ENCODE measurements at places on chromosomes 1 and 21. TPM values are rescaled to one million over a fixed set of nuclear protein-coding genes. Genes with fewer than 3 reads are reported as not detected.

DNA sequence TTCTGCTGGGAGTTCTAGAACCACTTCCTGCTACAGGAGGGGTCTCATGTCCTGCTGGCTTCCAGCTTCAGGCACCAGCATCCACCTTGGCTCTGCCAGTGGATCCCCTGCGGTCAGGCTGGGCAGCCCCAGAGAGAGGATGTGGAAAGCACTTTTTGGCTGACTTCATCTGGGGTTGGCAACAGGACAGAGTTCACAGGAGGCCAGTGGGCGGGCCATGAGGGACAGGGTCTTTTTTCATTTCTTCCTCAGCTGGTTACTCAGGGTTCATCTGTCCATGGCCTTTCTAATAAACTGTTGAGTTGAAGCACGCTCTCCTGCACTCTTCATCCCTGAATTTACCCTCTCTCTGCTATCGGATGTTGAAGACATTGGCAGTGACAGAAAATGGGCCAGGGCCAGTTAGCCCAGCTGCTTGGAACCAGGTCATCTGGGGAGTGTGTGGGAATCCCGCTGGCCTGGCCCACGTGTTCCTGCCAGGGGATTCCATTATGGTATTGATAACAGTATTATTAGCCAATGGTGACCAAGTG, 45.2 kb downstream of the RPS6KA1 start:
- peak; percentile 39 for DNase-seq
- H3K36me3 ChIP-seq: peaks cover 27% of the 10 kb centered on the region
- H3K4me3 ChIP-seq: no peak overlapping the region
- H3K27me3 ChIP-seq: no peaks in the 10 kb centered on the region
- no peaks in the 10 kb centered on the region for H3K4me1 ChIP-seq

DNA sequence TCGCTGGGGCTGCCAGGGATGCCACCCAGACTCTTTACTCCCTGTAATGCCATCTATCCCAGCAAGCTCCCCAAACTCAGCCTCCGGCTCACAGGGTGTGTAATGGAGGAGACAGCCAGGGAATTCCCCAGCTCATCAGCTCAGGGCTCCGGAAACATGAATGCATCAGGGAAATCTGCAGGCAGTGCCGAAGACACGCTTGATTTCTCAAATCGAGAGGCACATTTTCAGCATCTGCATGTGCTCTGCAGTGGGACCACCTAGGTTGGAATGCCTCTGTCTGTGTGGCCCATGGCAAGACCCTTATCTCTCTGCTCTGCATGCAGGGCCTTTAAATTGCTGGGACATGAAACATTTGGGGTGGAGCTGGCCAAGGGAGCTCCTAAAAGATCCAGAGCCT, 170.1 kb downstream of the TRABD2B start:
- H3K4me1 ChIP-seq: no peaks in the 10 kb centered on the region
- no peak overlapping the region for H3K4me3 ChIP-seq
- no peaks in the 10 kb centered on the region for H3K36me3 ChIP-seq

- H3K36me3 ChIP-seq: no peaks in the 10 kb centered on the region
- H3K27me3 ChIP-seq: no peaks in the 10 kb centered on the region
- H3K27ac ChIP-seq: peak overlapping the region; percentile 97
- DNase-seq: no peak
Observed at GRCh38 chr1:161153176-161153575, 602 bp upstream of the UFC1 start.

GRCh38 chr21:39251326-39251725, 62.1 kb downstream of the BRWD1 start:
- no peak for DNase-seq
- no peaks in the 10 kb centered on the region for H3K27me3 ChIP-seq
- H3K4me1 ChIP-seq: peaks cover 12% of the 10 kb centered on the region

- no peak overlapping the region for H3K4me3 ChIP-seq
- H3K4me1 ChIP-seq: no peaks in the 10 kb centered on the region
- no peaks in the 10 kb centered on the region for H3K27me3 ChIP-seq
- no peaks in the 10 kb centered on the region for H3K36me3 ChIP-seq
- H3K27ac ChIP-seq: no peak overlapping the region
Observed at GRCh38 chr1:215104283-215104682, 21.7 kb downstream of the KCNK2 start.

DNA sequence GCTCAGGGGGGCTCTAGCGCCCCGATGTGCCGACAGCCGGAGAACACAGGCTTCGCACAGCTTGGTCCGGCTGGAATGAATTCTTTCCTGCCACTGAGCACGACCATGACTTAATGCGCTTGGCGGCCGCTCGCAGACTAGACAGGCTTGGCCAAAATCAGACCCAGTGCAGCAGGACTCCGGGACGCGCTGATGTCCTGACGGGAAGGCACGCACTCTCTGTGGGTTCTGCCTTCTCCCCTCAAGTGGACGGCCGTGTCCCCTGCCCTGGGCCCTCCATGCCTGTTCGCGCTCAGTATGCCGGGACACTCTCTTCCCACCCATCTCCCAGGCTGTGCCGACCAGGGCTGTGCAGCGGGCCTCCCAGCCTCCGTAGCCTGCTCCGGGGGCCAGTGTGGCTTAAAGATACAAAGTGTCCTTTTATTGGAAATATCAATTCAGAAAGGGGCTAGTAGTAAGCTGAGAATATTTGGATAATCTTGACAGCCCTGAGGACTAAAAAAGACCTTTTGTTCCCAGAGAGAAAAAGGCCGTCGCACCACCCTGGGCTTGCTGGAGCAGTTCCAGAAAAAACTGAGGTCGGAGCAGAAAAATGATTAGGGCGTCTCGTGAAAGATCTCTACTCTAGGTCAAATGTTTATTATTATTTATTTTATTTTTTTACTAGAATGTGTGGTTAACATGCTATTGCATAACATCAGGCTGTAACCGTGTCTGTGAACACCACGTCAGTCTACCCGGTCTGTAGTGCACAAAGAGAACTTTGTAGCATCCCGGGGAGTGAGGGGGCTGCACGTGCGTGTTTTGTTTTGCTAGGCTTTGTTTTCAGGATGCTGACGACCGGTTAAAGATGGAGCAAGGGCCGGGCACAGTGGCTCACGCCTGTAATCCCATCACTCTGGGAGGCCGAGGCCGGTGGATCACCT, 88.1 kb upstream of the ARHGEF16 start:
- no peaks in the 10 kb centered on the region for H3K27me3 ChIP-seq
- no peak overlapping the region for H3K4me3 ChIP-seq
- H3K4me1 ChIP-seq: no peaks in the 10 kb centered on the region
- no peak overlapping the region for H3K27ac ChIP-seq

GRCh38 chr1:85707267-85707989, 805 bp downstream of the ZNHIT6 start:
- H3K36me3 ChIP-seq: no peaks in the 10 kb centered on the region
- no peaks in the 10 kb centered on the region for H3K27me3 ChIP-seq
- no peak overlapping the region for H3K27ac ChIP-seq
- DNase-seq: no peak
- H3K4me1 ChIP-seq: peaks cover 11% of the 10 kb centered on the region

DNA sequence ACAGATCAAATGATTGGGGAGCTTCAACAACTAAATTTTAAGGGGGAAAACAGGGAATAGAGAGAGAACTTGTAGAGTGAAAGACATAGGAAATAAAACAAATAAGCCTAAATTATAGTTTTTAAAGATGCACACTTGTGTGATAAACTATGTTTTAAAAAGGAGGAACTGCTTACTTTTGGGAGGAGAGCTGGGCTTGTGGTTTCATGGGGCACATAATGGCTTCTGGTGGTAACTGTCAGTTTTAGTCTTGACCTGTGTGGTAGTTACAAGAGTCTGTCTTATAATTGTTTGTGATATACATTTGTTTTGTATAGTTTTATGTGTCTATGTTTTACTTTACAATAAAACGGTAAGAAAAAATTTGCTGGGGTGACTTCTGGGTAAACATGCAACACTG, 165.3 kb downstream of the COL24A1 start:
- no peak overlapping the region for H3K4me3 ChIP-seq
- H3K36me3 ChIP-seq: no peaks in the 10 kb centered on the region
- no peak for DNase-seq

- no peak overlapping the region for H3K27ac ChIP-seq
- no peaks in the 10 kb centered on the region for H3K36me3 ChIP-seq
- no peaks in the 10 kb centered on the region for H3K27me3 ChIP-seq
- DNase-seq: no peak
- no peak overlapping the region for H3K4me3 ChIP-seq
- H3K4me1 ChIP-seq: no peaks in the 10 kb centered on the region
Observed at GRCh38 chr1:63274371-63274770, 48.0 kb upstream of the FOXD3 start.

DNA sequence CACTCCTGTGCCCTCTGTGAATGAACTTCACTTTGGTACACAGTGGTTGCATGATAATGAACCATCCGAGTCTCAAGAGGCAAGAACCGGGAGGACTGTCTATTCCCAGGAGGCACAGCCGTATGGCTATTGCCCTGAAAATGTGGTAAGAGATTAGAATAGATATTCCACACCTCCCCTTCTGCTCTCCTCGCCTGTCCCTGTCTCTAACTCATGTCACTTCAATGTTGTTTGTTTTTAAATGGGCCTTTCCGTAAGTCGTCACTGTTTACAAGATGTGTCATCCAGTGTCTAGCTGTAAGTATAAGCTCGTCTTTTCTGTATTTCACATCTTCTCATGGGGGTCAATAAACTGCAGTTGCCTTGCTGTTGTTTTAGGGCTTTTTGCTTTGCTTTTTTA, 122.2 kb downstream of the PATJ start:
- H3K4me3 ChIP-seq: no peak overlapping the region
- DNase-seq: no peak
- no peaks in the 10 kb centered on the region for H3K27me3 ChIP-seq
- H3K36me3 ChIP-seq: no peaks in the 10 kb centered on the region
- H3K27ac ChIP-seq: no peak overlapping the region

DNA sequence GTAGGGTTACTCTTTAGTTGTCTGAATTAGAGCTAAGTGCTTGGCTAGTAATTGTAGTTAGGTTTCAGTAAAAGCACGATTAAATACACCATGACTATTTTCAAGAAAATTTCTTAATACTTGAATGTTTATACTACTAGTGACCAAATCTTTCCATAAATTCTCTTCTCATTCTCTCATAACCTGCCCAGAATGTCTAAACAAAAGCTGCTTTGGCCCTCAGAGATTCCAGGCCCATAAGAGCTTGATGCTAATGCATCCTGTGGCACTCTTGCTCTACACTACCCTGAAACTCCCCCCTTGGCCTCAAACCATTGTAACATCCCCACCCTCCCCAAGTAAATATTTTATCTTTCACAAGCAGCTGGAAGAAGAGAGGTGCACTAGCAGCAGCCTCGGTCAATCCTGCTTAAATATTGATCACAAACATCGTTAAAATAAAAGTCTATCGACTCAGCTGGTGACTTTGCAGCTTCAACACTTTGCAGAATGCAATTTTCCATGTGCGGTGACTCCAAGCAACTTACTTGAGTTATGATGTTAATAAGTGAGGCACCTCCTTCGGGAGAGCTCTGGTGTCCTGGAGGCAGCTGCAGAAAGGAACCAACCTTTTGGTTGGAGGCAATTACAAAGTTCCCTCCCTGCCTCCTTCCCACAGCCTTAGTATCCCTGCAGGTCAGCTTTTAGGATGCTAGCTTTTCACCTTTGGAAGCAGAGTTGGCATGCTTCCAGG, 315.6 kb upstream of the PLXNA2 start:
- H3K4me1 ChIP-seq: no peaks in the 10 kb centered on the region
- no peak overlapping the region for H3K4me3 ChIP-seq
- no peak overlapping the region for H3K27ac ChIP-seq
- H3K27me3 ChIP-seq: peaks cover 2% of the 10 kb centered on the region
- no peak for DNase-seq

GRCh38 chr1:57350610-57351009, 73.2 kb downstream of the DAB1 start:
- no peak overlapping the region for H3K4me3 ChIP-seq
- no peak for DNase-seq
- no peaks in the 10 kb centered on the region for H3K36me3 ChIP-seq
- no peak overlapping the region for H3K27ac ChIP-seq

- no peak overlapping the region for H3K4me3 ChIP-seq
- no peaks in the 10 kb centered on the region for H3K36me3 ChIP-seq
- H3K4me1 ChIP-seq: no peaks in the 10 kb centered on the region
- DNase-seq: no peak
- H3K27ac ChIP-seq: no peak overlapping the region
Observed at GRCh38 chr1:49686107-49686506, 337.6 kb downstream of the AGBL4 start.

GRCh38 chr1:100536031-100536430, 1.9 kb upstream of the GPR88 start:
- H3K36me3 ChIP-seq: no peaks in the 10 kb centered on the region
- no peak for DNase-seq
- H3K4me1 ChIP-seq: peaks cover 11% of the 10 kb centered on the region
- peaks cover 3% of the 10 kb centered on the region for H3K27me3 ChIP-seq

Gene PPIAL4G
- not detected for total RNA-seq

Gene UTS2
- not detected for total RNA-seq

Gene CCDC185
- not detected for total RNA-seq

Gene PTPN14
- total RNA-seq: 17.1 TPM

Data from pancreas (tissue), 10 donors.